ENCODE measurements at places on chromosomes 11 and 22. TPM values are rescaled to one million over a fixed set of nuclear protein-coding genes. Genes with fewer than 3 reads are reported as not detected.

Gene GRIA4
- not detected for total RNA-seq

DNA sequence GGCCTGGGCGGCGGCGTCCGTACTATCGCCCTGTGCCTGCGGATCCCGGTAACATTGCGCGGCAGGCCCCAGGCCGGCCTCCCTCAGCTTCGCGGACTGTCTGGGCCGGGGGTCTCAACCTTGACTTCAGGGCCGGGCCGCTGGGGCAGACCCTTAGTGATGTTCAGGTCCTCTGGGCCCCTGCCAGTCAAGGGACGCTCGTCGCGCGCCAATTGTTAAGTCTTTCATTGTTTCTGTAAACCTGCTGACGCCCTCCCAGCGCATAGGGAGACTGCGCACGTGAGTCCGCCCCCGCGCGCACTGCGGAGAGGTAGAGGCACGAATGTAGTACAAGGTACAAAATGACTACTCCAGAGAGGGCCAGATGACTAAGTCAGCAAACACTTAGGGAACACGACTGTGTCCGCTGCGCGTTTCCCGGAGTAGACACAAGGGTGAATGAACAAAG, 451 bp upstream of the HDHD5 start:
- H3K27ac ChIP-seq, result peak overlapping the region; percentile 82
- H3K4me1 ChIP-seq, result peaks cover 35% of the 10 kb centered on the region
- H3K27me3 ChIP-seq, result no peaks in the 10 kb centered on the region
- peak; percentile 40 for DNase-seq
- H3K36me3 ChIP-seq, result peaks cover 9% of the 10 kb centered on the region
- H3K4me3 ChIP-seq, result peak overlapping the region; percentile 78

DNA sequence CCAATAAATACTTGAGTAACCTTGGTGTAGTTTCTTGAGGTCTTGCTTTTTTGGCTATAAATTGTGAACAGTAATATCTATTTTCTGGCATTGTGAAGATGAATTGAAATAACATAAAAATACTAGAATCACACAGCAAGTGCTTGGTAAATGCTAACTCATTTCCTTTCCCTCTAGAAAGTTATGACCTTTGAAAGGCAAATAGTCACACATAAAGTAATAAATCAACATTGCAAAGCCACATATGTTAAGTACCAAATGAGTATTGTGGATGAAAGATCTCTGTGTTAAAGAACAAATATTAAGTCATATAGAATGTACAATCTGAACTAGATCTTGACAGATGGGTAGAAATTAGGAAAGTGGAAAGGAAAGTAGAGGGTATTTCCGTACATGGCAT, 559.6 kb upstream of the CCDC90B start:
- H3K36me3 ChIP-seq, result no peaks in the 10 kb centered on the region
- no peaks in the 10 kb centered on the region for H3K4me1 ChIP-seq
- no peaks in the 10 kb centered on the region for H3K27me3 ChIP-seq
- H3K4me3 ChIP-seq, result no peak overlapping the region
- no peak overlapping the region for H3K27ac ChIP-seq
- no peak for DNase-seq

Gene DLG2
- 0.85 TPM for total RNA-seq

Gene SLN
- total RNA-seq, result not detected

Gene SMTNL1
- not detected for total RNA-seq

- H3K4me1 ChIP-seq, result peaks cover 8% of the 10 kb centered on the region
- peaks cover 7% of the 10 kb centered on the region for H3K27me3 ChIP-seq
- H3K36me3 ChIP-seq, result no peaks in the 10 kb centered on the region
- H3K27ac ChIP-seq, result no peak within 1 kb of the TSS
- DNase-seq, result no peak
These were observed at the start of gene SLC22A25 for GRCh38 chr11:63243533-63243932. TSS of gene SLC22A25 (minus strand) at chr11:63243599. CDS start at chr11:63229652, 13,947 bp downstream.

Gene CALCA
- not detected for total RNA-seq

Gene GGT5
- 0.35 TPM for total RNA-seq

GRCh38 chr11:70471254-70471653, 72.9 kb downstream of the CTTN start:
- peak; percentile 13 for DNase-seq
- no peak overlapping the region for H3K4me3 ChIP-seq
- H3K36me3 ChIP-seq, result no peaks in the 10 kb centered on the region
- H3K27me3 ChIP-seq, result peaks cover 9% of the 10 kb centered on the region
